ENCODE measurements at places on chromosomes 5 and 9.

DNA sequence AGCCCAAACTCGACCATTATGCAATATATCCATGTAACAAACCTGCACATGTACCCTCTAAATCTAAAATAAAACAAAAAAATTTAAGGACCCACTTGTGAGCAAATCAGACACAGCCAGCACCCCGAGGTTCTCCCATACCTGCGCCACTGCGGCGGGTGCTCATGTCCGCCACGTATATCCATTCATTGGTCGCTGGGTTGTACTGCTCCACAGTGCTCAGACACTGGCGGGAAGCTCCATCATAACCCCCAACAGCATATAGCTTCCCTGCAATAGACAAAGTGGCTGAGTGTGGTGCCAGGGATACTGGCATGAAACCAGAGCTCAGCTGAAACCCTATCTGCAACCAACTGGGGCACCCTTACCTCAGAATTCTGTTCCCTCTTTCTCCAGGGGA, 102.0 kb downstream of the KLHL3 start:
- no peak for DNase-seq

DNA sequence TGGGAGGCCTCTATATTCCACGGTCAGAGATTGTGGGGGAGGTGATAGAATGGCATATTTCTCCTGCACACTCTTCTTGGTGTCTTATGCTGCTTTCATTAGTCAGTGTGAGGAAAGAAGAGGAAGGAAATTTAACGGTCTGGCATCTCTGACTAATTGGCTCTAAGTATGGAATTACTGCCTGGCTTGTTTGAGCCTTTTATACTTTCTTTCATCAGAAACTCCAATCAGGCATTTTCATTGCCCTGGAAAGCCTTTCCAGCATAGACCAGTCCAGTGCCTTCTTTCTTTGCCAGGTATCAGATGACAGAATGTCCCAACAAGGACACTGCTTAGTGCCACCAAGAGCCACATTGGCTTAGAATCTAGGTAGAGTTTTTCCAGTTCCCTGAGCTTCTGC, 30.2 kb downstream of the CYSTM1 start:
- DNase-seq: no peak

GRCh38 chr9:123957731-123958130, 27.8 kb upstream of the DENND1A start:
- DNase-seq: no peak

DNA sequence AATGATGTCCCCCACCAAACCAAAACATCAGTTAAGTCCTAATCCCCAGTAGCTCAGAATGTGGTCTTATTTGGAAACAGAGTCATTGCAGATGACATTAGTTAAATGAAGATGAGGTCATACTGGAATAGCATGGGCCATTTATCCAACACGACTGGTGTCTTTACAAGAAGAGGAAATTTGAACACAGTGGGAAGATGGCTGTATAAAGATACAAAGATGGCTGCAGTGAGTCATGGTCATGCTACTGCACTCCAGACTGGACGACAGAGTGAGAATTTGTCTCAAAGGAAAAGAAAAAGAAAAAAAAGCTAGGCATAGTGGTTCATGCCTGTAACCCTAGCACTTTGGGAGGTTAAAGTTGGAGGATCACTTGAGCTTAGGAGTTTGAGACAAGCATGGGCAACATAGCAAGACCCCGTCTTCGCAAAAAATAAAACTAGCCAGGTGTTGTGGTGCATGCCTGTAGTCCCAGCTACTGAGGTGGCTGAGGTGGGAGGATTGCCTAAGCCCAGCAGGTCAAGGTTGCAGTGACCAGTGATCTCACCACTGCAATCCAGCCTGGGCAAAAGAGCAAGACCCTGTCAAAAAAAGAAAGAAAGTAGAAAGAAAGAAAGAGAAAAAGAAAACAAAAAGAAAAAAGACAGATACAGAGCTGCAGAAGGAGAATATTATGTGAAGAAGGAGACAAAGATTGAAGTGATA, 130.0 kb upstream of the CDKN2B start:
- no peak for DNase-seq

- DNase-seq: peak; percentile 33
Measured at GRCh38 chr9:117783828-117784227, 79.6 kb downstream of the TLR4 start.

DNA sequence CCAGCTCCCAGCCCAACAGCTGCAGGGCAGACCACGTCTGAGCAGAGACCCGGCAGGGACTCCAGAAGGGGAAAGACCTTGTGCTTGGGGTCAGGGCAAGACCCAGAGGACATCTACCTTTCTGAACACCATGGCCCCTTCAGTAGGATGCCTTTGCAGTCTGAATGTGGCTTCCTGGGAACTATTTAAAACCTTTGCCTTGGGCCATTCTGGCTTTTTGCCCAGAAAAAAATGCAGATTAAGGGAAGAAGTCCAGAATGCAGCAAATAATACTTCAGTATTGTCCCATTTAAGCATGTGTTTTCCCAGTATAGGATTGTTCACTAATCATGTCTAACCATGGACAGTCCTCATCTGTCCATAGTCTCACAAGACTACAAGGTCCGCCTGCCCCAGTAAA, 67.5 kb upstream of the ERCC6L2 start:
- no peak for DNase-seq

DNA sequence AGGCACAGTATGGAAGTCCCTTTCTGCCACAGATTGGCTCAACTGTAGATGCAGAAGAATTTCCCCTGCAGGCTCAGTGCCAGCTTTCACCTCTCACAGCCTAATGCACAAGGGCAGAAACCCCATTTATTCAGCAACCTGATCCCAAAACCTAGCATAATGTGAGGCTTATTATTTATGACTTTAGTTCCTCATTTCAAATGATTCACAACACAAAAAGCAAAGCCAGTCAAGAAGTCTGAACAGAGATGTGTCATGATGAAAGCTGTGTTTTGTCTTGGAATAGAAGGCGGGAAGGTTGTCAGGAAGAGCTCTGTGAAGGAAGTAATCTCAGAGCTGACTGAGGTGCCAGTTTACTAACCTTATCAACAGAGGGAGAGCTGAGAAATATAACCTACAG, 369.7 kb downstream of the LRRC70 start:
- DNase-seq: no peak

DNA sequence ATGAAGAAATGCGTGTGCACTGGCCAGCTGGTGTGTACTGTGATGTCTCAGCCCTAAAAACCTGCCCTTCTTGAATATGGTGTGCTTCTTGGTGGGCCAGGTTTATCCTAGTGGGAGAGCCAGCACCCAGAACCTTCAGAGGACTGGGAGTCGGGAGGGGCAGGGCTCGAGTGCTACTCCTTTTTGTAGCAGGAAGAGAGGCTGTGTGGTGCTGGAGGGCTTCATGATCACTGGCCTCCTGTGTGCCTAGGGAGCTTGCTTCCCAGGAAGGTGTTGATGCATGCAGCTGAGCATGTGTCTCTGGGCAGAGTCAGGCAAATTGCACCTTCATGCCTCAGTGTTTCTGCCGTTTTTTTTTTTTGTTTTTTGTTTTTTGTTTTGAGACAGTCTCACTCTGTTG, 20.0 kb downstream of the PHF2 start:
- DNase-seq: no peak

DNA sequence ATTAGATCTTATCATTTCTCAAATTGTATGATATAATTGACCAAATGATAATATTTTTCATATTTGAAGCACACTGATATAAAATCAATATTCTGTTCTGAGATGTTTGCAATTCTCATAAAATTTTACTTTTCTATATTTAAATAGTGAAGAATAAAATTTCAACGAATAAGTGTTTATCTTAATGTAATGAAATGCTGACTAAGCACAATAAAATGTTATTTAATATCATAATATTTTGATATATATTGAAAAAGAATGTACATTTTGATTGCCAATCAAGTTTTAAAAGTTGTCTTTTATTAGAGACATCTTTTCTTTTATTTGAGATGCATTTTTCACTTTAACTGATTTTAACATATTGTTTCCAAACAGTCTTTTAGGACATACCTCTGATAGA, 416.1 kb downstream of the TAF11L14 start:
- DNase-seq: no peak

DNA sequence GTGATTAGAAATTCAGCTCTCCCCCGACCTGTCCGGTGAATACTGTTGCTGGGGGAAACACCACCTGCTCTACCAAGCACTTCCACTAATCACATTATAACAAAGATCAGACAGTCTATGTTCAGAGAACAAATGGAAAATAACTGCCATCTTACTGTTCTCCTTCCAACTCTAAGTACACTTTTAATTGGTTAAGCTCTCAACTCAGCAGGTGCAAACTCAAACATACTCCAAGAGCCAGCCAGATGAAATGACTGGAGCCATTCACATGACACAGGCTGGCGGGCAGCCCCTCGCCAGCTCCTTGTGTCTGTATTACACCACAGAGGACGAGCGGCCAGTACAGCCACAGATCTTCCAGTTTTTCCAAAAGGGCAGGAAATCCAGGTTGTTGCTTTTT, 16.1 kb downstream of the LIFR start:
- no peak for DNase-seq

GRCh38 chr5:38639377-38640358, 83.2 kb upstream of the LIFR start:
- DNase-seq: no peak

- DNase-seq: no peak
Measured at GRCh38 chr5:150758203-150758530, 650 bp downstream of the DCTN4 start.

- DNase-seq: no peak
Measured at GRCh38 chr5:123084730-123085605, 4.1 kb upstream of the PRDM6 start.

DNA sequence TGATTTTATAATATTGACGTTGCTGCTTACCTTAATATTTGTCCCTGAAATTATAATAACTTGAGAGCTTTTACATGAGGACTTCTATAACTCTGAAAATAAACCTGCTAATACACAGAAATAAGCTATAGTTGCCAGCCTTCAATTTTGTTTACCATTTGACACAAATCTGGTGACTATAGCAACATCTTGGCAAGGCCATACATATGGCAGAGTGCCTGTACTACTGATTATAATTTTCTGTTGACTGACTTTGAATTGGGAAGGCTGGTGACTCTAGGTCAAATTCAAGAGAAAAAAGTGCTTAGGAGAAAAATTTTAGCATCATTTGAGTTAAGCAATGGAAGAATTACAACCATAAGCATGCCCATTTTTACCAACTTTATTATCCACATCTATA, 581.4 kb upstream of the PTPRD start:
- DNase-seq: no peak

- no peak for DNase-seq
Measured at GRCh38 chr5:131392466-131393095, 128.7 kb downstream of the CDC42SE2 start.

- DNase-seq: no peak
Measured at GRCh38 chr5:87311405-87312279, 44.0 kb downstream of the RASA1 start.

DNA sequence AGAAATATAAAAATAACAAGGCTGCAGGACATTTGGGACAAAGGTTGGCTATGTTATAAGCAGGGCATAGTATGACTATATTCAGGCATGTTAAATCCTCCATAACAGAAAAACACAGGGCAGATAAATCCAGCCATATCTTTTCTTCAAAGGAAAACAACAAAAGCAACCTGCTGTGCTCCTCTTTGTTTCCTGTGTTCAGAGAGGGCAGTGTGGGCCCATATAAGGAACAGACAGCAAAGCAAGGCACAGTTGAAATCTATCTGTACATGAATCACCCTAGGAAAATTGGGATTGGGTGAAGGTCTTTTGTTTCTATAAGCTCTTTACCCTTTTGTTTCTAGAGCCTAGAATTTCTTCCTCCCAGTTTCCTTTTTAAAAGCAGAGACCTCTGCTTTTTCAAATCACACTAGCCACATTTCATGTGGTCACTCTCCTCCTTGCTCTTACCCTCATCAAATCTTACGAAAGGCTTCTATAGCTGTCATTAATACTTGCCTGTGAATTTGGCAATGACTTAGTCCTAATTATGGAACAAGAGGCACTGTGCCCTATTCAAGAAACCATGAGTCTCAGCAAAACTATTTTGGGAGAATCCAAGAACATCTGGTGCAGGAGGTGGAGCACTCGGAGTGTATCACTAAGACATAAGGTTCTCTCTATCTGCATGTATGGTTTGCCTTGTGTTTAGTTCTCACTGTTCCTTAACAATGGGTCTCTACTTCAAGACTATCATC, 1.8 kb downstream of the GZMA start:
- no peak for DNase-seq

- DNase-seq: no peak
Measured at GRCh38 chr5:40674661-40675235, 5.0 kb upstream of the PTGER4 start.

DNA sequence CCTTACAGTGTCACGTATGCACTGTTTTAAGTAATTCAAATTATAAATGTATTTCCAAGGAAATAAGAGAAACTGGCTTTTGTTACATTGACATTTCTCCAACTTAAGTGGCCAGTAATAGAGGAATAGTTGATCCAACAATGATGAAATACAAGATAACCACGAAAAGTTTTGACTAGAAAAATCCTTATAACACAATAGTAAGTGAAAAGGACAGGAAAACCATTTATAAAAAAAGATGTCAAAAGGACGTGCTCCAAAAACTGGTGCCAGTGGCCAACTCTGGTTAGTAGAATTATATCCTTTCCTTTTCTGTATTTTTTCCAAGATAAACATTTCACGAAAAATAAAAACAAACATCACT, 210.9 kb downstream of the GAPVD1 start:
- DNase-seq: no peak

DNA sequence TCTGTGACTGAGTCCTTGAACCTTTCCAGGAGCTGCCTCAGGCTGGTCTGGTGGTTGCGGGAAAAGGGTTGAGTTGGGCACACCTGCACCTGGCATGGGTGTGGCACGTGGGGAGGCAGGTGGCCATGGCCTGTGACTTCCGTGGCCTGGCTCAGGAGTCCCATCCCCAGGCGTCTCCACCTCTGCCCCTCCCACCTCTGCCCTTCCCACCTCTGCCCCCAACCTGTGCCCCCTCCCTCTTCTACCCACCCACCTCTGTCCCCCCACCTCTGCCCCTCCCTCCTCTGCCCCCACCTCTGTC, 1.9 kb upstream of the QRFP start:
- DNase-seq: no peak

DNA sequence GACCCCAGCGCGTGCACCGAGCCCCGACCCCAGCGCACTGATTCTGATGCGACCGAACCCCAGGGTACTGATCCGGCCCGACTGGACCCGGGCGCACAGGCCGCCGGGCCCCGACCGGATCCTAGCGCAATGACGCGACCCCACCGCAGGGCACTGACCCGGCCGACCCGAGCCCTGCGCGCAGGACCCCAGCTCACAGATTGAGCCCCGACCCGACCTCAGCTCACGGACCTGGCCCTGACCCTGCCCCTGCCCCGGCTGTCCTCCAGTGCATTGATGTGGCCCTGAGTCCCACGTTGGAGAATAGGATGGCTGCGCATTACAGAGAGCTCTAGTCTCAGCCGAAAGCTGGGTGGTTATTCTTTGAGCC, 438 bp downstream of the TRIP13 start:
- no peak for DNase-seq

- DNase-seq: no peak
Measured at GRCh38 chr9:38067859-38068681, 957 bp downstream of the SHB start.

DNA sequence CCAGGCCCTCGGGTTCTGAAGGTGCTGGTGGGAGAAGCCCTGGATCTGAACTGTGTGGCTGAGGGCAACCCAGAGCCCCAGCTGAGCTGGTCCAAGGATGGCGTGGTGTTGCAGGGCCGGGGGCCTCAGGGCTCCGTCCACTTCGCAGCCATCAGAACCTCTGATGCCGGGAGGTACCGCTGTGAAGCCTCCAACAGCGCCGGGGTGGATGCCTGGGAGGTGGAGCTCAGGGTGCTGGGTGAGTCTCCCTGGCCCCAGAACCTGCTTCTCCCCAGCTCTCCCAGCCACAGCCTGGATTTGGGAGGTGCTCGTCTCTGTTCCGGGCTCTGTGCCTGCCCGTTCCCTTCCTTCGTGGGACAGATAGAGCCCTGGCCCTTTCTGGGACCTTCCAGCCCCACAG, 75.6 kb downstream of the HMCN2 start:
- no peak for DNase-seq
